Suprapubic skin (tissue), 4 donors: ENCODE measurements at places on chromosomes 2 and 18.

DNA sequence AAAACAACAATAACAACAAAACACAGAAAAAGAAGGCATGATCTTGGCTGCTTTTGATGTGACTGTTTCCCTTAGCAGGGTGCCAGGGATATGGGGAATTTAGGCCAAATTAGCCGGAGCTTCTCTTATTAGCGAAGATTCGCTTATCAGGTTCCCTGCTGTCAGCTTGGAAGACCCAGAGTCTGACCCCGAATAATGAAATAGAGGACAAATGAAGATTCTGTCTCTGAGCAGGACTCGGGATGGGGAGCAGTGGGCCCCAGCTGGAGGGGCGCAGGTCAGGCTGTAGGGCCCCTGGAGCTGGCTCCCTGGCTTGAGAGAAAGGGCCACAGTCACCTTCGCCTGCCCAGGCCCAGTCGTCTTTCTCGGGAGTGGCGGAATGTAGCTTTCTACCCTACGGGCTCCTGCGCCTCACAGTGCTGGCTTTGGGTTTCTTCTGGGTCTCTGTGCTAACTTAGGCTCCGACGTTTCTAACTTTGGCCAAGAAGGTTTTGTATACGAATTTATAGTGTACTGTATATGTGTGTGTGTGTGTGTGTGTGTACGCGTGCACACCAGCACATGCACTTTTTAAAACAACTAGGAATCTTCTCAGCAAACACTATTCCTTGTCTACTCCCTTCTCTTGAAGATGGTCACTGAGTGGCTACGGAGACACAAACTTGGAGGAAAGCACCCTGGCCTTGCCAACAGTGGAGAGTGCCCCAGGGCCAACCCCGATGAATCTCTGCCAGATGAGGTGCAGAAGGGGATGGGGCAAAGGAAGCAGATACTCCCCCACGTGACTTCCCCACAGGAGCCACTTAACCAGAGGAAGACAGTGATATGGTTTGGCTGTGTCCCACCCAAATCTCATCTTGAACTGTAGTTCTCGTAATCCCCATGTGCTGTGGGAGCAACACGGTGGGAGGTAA is 195.6 kb upstream of the COPS8 start:
- DNase-seq = no peak

- no peak for DNase-seq
These were observed 16.0 kb downstream of the BCL2 start for GRCh38 chr18:63303547-63303946.

- DNase-seq = no peak
These were observed 876 bp upstream of the CYP27A1 start for GRCh38 chr2:218780851-218781690.

- DNase-seq = no peak
These were observed 1324.5 kb upstream of the PIK3C3 start for GRCh38 chr18:40630496-40630895.

- no peak for DNase-seq
These were observed 15.0 kb downstream of the CERS6 start for GRCh38 chr2:168471163-168471475.

- DNase-seq = no peak
These were observed 27.4 kb downstream of the TFPI start for GRCh38 chr2:187526792-187527191.

GRCh38 chr18:75132931-75133525 is 75.9 kb downstream of the PTGR3 start:
- peak; percentile 47 for DNase-seq

DNA sequence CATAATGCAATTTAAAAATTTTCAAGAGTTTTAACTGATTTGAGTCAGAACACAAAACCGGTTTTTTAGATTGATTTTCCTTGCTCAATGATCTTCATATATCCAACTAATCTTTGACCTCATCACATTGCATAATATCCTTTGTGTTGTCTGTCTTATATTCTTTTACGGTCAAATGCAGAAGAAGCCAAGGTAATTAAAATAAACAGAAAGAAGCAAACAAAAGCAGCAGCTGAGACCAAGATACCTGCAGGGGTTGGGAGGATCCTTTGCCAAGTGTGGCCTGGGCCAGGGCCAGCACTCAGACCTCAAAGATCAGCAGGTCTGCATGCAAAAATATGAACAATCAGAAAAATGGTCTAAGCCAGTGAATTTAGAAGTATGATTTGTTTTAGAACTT is 428.9 kb upstream of the NETO1 start:
- DNase-seq = no peak

GRCh38 chr2:215653344-215654030 is 217.6 kb upstream of the FN1 start:
- no peak for DNase-seq

GRCh38 chr18:44679914-44680272 is 795 bp upstream of the SETBP1 start:
- DNase-seq = peak; percentile 84

DNA sequence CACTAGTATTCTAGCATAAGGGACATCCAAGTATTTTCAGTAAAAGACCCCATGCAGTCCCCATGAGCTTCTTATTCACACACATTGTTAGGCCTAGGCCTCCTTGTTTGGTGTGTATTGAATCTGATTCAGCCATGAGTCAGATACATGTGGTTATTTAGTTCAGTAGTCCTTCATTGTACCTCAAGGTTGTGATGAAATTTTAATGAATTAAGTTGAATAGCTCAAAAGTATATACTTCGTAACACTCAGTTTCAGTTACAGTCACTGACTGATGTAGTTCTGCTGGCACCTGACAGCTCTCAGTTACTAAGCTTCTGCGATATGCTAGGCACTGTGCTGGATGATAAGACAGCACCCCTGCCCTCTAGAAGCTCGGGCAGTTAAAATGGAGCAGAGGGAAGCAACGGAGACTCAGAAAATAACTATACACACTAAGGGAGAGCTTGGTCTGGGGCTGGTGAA is 86.4 kb downstream of the XRCC5 start:
- no peak for DNase-seq

DNA sequence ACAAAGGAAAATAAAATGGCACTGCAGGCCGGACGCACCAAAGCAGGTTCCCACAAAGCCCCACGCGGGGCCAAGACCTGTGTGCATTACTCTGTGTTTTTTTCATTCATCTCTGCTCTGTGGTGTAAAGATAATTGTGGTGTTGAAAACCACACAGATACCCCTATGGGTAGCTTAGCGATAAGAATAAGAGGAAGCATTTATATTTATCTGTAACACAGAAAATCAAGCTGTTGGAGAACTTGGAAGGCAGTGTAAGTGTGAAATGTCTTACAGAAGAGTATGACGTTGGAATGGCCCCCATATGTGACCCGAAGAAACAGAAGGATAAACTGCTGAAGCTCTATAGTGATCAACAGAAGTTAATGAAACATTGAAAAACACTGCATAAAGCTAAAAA is 20.3 kb upstream of the MARCO start:
- DNase-seq = no peak

DNA sequence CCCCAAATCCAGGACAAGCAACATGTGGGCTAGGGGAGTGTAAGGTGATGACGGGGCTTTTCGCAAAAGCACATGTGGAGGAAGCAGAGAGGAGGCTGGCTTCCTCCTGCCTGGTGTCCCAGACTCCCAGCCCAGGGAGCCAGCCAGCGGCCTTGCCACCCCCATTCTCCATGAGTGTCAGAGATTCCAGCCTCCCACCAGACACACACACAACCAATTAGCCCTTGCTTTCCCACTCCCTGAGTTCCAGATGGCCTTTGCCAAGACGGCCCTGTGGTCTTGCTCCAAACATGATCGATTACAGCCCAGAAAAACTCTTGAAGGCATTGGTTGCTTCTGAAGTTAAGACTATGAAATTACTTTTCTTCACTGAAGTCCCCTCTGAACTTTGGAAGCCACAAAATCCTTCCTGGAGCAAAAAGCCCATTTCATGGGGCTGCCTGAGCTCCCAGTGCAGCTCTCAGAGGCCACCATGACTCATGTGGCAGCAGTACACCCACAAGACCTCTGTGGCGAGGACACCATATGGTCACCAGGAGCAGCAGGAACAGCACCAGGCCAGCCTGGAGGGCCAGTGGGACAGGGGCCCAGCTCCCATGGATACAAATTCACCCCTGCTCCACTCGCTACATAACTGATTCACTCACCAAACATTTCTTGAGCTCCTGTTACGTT is 69.1 kb upstream of the PID1 start:
- DNase-seq = no peak

GRCh38 chr2:241359481-241360045 is 3.5 kb downstream of the FARP2 start:
- DNase-seq = no peak

GRCh38 chr2:56170988-56171387 is 12.8 kb upstream of the CCDC85A start:
- no peak for DNase-seq

DNA sequence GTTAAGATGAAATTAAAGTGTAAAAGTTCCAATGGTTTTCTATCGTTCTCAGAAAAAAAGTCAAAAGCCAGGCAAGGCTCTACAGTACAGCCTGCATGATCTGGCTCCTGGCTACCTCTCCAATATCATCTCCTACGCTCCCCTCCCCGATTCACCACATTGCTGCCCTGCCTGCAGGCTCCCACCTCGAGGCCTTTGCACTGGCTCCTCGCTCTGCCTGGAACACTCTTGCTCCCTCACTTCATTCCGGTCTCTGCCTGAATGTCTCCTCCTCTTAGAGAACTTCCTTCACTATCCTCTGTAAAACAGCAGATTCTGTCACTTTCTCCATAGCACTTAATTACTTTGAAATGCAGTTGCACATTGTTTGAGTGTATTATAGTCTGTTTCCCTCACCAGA is 72.5 kb downstream of the KLF7 start:
- no peak for DNase-seq

GRCh38 chr2:3101016-3101942 is 276.3 kb downstream of the EIPR1 start:
- DNase-seq = no peak

- DNase-seq = no peak
These were observed 502.5 kb upstream of the ACVR2A start for GRCh38 chr2:147342329-147342728.
